ENCODE measurements at places on chromosomes 6 and 20.

DNA sequence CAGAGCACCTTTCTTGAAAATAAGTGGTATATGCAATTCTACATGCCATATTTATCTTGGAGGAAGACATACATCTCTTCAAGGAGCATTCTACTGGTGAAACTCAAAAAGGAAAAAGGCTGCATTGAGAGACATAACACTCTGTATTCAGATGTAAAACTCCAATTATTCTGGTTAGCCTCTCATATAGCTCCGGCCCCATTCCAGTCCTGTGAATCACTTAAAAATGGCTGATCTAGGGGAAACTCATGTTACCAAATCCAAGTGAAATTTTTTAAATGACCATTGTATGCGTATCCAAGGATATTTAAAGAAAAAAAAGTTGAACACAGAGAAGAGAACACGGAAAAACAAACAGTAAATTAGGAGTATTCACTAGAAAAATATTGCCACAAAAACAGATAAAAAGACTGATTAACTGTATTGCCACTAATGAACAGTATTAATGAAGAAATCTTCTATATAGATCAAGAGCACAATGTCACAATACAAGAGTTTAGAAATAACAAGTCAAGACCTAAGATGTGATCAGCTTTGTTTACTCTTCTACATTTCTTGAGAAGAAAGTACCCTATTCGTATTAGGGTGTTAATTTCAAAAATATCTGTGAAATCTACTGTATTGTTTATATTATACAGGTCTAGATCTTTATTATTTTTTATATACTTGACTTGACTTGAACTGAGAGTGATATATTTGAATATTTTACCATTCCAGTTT, 124.5 kb upstream of the GJE1 start:
- no peak for DNase-seq

DNA sequence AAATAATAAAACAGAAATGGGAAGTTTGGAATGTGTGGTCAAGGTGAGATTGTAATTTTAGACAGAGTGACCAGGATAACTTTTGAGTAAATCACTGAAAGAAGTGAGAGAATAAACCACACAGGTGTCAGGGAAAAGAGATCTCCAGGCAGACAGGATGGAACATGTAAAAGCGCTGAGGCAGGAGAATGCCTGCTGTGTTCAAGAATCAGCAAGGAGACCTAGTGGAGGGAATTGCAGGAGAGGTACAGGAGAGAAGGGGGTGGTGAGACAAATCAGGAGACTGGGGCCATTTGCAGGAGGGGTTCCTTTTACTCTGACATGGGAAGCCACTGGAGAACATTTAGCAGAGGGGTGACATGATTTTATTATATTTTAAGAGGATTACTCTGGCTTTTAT, 456.7 kb downstream of the NKAIN2 start:
- no peak for DNase-seq

DNA sequence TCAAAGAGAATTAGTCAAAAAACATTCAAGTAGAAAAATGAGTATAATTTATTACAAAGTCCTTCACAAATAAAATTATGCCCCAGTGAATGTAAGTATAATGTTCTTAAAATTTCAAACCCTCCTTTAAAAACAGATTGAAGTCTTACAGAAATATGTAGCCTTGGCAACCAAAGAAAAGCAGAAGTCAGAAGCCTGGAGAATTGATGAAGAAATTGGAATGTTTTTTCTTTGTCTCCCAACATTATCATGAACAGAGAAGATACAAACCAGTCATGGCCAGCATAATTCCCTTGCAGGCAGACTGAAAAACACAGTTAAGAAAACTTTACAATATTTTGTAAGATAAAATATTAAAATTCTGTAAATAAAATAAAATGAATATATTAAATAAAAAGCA, 221.9 kb downstream of the TBC1D32 start:
- no peak for DNase-seq

GRCh38 chr6:21596949-21597682, 3.6 kb downstream of the SOX4 start:
- no peak for DNase-seq

- DNase-seq, result no peak
Measured at GRCh38 chr6:99241905-99242534, 107.5 kb downstream of the FAXC start.

DNA sequence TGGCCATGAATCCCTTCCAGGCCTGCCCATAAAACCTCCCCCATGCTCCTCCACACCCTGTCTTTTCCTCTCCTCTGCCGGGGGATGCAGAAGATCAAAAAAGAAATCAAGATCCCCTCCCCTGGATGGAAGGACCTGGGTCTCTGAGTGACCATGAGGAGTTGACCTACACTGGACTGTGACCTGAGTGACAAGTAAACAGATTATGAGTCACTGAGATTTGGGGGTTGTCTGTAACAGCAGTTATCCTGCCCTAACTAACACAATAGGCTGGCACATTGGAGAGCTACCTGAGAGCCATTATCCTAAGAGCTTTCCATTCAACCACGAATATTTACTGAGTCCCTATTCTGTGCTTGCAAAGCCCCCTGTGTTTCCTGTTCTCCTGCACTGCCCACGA, 28.4 kb upstream of the SIRPA start:
- DNase-seq, result no peak

- no peak for DNase-seq
Measured at GRCh38 chr20:25005661-25006060, 13.1 kb upstream of the APMAP start.

DNA sequence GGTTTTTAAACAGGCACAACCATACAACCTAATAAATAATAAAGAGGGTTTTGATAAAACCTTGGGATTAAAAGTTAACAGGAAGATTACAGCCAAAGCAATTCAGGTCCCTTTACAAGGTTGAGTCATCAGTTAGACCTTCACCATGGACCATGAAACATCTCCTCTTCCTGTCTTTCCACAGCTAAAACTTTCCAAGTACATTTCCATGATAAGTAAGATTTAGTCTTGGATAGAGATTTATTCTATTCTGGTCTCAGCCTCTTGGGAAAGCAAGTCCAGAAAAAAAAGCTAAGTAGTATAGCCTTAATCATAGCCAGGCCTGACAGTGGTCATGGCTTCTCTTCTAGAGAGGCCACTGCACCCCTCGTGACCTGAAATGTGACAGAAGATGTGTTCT, 2.9 kb upstream of the PRSS35 start:
- DNase-seq, result no peak

DNA sequence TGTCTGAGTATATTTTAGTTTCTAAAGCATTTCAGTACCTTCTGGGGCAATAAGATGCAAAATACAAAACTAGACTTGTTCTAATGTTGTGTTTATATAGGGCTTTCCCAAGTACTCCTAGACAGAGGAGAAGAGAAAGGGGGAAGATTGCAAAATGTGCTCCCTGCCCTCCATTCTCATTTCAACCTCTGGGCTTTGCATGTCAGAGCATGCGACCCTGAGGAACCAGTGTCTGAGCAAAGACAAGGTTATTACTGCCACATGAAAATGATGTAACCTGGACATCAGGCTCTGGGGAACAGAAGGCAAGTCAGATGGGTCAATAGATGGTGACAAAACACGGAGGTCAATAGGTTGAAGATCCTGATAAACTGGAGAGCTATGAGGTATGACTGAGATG, 253.5 kb upstream of the TCF21 start:
- DNase-seq, result no peak

GRCh38 chr6:165760126-165760802, 97.2 kb upstream of the PDE10A start:
- no peak for DNase-seq

DNA sequence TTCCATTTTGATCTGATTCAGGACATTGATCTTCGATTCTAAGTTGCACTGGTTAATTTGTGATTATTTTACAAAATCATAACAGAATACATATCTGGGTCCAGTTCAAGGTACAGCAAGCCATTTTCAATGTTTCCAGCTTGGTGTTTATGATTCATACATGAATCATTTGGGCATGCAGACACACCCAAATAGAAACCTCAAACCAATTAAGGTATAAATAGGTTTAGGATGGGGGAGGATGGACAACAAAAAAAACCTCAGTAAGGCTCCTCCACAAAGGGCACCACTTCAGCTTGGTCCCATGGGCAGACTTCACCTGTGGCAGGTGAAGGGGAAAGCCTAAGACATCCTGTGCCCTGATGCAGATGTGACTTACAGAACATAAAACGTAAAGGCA, 192.7 kb downstream of the KHDC1L start:
- no peak for DNase-seq

GRCh38 chr20:57282670-57283361, 16.4 kb upstream of the BMP7 start:
- no peak for DNase-seq

All from stimulated activated CD8-positive, alpha-beta memory T cell treated with anti-CD3 and anti-CD28 coated beads, Interleukin-15, amount 100 ng/mL, for 24 hours (primary cell).